ENCODE measurements at places on chromosomes 2 and 18. TPM values are rescaled to one million over a fixed set of nuclear protein-coding genes. Genes with fewer than 3 reads are reported as not detected.

Gene SAG
- total RNA-seq = 0.69 TPM

Gene TEX51
- not detected for total RNA-seq

Gene PIGN
- total RNA-seq = 47.0 TPM

Gene LRP1B
- 32.3 TPM for total RNA-seq

Gene NGEF
- total RNA-seq = 19.4 TPM

Gene SLC4A3
- 17.0 TPM for total RNA-seq

Gene SLC9A4
- 0.06 TPM for total RNA-seq

Gene CCDC178
- 1.5 TPM for total RNA-seq
